Activated naive CD4-positive, alpha-beta T cell treated with anti-CD3 and anti-CD28 coated beads, Interleukin-2, amount 10 ng/mL, durations not matched to agents 7 days and 5 days (primary cell): ENCODE measurements at places on chromosomes 7 and 10.

GRCh38 chr10:95133016-95133752, 60.9 kb upstream of the ACSM6 start:
- DNase-seq, result peak; percentile 86

DNA sequence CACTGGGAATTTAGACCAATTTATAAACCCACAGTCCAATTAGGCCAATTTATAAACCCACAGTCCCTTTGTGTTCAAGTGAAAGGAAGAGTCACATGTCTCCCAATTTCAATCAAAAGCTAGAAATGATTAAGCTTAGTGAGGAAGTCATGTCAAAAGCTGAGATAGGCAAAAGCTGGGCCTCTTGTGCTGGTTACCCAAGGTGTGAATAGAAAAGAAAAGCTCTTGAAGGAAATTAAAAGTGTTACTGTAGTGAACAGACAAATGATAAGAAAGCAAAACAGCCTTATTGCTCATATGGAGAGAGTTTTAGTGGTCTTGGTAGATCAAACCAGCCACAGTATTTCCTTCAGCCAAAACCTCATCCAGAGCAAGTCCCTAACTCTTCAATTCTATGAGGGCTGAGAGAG, 245.0 kb downstream of the HDAC9 start:
- DNase-seq, result no peak

DNA sequence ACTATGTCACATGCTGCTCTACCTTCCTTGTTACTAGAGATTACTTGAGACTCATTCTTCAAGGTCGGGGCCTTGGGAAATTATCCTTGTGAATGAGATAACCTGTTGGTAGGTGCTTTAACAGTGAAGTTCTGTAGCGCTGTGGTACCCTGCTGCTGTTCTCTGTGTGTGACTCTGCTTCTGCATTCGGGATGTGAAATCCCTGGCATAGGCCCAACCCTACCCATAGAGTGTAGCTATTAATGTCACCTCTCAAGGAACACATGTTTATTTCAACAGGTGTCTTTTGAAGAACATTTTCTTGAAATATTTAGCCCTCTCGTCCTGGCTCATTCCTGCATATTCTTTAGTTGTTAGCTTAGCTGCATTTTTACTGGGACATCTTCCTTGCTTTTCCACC, 41.8 kb upstream of the TMEM236 start:
- DNase-seq, result no peak

DNA sequence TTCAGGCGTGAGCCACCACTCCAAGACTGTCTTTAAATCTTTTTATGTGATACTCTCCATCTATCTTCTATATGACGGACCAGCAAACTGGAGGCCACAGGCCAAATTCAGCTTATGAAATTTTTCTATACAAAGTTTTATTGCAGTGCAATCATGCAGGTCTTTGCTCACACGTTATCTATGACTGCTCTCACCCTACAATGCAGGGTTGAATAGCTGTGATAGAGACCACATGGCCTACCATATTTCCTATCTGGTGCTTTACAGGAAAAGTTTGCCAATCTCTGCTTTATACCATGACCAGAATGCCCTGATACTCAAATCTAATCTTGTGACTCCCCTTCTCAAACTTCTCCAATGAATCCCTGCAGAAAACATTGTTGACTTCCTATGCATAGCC, 89.5 kb upstream of the ACBD5 start:
- DNase-seq, result no peak

- DNase-seq, result no peak
Observed at GRCh38 chr7:70356787-70357328, 758.6 kb downstream of the AUTS2 start.

- no peak for DNase-seq
Observed at GRCh38 chr10:77441353-77442166, 196.0 kb downstream of the KCNMA1 start.

GRCh38 chr10:131810036-131810804, 90.6 kb upstream of the PPP2R2D start:
- no peak for DNase-seq

DNA sequence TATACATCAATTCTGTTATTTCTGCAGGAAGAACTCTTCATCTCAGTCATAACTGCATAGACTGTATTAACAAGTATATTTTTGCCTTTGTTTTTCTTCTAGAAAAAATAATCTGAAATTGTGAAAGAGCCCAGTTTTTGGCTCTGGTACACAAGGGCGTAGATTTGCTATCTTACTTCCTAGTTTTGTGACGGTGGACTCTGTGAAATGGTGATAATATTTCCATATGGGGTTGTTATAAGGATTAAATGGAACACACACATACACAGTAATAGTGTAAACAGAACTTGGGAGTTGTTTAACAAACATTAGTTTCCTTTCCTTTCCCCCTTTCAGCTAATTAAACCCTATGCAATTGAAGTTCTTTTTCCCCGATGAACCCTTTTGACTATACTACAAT, 108.7 kb downstream of the MKLN1 start:
- no peak for DNase-seq

DNA sequence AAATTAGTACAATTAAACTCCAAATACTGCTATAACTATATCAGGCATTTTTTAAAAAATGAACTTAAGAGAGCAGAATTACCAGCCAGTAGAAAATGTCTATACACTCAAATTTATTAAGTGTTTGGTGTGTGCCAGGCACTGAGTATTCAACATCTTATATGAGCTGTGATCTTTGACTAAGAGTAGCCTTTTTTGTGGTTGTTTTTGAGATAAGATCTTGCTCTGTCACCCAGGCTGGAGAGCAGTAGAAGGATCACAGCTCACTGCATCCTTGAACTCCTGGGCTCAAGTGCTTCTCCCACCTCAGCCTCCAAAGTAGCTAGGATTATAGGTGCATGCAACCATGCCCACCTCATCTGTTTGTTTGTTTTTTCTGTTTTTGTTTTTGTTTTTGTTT, 102.5 kb upstream of the CELF2 start:
- DNase-seq, result no peak

DNA sequence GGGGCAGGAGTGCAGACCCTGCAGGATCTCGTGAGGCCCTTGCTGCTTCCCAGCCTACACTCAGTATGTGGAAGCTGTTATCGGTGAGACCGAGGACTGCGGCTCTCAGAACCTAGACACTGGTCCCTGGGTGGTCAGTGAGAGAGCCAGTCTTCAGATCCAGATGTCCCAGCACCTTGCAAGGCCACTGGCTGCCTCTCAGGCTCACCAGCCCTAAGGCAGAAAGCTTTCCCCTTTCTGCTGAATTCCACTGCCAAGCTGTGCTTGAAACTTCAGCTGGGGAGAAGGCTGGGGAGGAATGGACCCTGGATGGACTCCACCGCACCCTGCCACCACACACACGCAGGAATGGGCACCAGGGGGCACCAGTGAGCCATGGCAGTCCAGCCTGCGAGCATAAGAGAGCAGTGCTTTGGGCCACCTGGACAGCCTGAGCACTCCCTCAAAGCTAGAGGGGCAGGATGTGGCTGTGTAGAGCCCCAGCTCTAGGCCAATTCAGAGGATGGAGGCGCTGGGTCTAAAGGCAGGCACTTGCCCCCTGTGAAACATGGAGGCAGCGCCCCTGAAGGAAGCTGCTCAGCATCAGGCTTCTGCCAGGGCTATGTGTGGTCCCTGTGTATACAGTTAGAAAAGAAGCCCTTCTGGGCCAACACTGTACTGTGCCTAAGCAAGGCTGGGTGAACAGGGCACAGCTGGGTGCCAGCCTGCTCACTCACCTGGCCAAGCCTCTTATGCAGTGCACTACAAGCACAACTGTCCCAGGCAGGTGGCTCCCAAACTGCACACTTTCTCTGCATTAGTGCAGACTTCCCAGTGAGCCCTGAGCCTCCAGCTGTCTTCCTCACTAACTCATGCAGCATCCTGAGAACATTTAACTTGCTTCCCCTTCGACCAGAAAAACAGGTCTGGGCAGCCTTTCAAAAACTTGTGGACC, 21.6 kb downstream of the TMEM72 start:
- peak; percentile 89 for DNase-seq

DNA sequence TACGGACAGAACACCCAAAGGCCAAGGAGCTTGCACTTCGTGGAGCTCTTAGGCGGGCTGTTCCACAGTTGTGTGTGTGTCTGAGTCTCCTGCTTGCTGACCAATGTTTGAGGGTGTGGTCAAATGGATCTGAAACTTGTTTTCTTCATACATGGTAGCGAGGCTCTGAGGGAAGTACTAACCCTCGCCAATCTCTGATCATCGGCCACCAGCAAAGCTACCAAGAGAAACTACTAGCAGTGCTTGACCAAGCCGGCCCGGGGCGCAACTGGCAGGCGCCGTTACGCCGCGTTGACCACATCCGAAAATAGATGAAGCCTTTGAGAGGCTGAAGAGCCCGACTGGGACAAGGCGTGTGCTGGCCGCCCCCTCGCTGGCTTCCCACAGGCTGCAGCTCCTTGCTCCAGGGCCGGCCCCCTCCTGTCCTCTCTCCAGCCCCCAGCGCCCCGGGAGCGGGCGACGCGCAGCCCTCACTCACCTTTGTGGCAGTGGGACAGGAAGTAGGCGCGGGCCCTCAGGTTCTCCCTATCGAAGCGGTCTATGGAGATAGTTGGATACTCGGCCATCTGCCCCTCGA, 384 bp downstream of the DCLRE1C start:
- DNase-seq, result no peak

GRCh38 chr7:40673285-40673684, 538.5 kb downstream of the SUGCT start:
- DNase-seq, result no peak

DNA sequence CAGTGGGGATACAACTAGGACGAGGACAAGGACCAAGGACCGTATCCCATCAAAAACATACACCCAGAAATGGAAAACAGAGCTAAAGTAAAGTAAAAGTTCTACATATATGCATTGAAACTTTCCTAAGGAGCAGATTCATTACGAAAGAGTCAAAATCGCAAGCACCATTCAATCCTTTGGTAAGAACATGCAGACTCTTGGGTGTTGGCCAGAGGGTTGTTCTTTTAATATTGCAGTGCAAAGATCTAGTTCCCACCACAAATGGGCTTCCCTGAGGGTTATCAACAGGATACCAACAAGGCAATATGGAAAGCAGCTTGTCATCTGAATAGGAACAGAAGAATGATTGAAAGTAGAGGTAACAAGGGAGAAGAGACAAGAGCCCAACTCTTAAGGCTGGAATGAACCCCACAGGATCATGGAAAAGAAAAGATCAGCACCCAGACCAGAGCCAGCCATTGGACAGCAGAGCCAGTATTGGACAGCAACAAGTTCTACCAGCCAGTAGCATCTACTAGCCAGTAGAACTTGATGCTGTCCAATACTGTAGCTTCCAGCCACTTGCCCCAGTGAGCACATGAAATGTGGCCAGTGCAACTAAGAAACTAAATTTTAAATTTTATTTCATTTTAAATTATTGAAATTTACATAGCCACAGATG, 66.0 kb downstream of the OSBPL3 start:
- no peak for DNase-seq

DNA sequence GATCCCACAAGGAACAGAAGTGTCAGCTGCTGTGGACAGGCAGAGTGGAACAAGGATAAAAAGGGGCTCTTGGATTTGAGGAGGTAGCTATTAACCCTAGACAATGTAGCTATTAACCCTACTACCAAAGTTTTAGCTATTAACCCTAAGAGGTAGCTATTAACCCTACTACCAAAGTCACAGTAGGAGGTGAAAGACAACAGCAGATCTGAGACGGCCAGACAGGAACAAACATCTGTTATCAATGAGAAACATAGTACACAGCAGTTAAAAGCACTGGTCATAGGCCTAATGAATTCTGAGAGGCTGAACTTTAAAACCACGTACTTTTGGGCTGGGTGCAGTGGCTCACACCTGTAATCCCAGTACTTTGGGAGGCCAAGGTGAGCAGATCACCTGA, 11.9 kb downstream of the ERCC6 start:
- no peak for DNase-seq

DNA sequence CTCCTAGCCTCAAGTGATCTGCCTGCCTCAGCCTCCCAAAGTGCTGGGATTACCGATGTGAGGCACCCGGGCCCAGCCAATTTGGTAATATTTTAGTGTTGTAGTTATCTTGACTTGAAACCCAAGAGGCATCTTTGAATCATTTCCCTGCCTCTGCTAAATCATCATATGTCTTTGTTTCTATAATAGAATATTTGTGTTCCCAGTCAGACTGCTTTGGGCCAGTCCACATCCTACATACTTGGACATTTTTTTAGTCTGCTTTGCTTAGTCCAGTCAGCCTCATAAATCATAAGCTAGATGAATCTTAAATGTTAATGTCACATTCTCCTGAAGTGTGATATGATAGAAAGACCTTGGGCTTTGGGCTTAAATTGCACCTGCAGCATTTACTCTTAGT, 5.9 kb downstream of the STAM start:
- DNase-seq, result no peak

GRCh38 chr7:131173145-131173890, 154.4 kb upstream of the MKLN1 start:
- no peak for DNase-seq

GRCh38 chr10:80284522-80284921, 4.9 kb downstream of the MAT1A start:
- no peak for DNase-seq

DNA sequence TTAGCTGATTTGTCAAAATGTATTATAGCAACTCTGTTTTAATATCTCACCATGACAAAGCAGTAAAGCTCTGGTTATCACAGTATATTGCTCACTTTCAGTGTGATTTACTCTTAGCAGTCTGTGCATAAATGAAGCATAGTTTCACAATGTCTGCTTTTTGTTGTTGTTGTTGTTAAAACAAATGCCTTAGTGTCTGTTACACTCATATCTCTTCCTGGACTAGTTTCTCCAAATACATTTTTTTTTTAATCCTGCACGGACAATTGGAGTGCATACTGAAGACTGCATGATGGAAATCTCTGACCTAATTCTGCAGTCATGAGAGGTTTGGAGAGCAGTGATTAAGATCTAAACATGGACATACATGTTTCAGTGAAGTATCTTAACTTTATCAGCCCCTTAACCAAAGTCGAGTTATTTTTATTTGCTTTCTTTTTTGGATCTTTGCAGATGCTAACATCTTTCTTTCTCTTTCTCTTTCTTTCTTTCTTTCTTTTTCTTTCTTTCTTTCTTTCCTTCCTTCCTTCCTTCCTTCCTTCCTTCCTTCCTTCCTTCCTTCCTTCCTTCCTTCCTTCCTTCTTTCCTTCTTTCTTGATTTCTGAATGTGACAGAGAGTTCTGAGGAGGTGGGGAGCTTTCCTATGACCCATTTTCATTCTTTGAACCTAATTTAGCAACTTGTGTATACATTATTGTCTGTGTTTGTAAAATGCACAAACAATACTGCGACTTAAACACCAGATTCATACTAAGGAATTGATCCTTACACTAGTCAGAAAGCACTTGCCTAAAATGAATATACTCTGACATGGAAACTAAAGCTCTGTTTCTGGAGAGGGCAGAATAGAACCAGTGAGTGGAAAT, 161.5 kb upstream of the AGR3 start:
- no peak for DNase-seq

- no peak for DNase-seq
Observed at GRCh38 chr7:35891004-35891830, 90.4 kb downstream of the SEPTIN7 start.
